ENCODE measurements at places on chromosomes 2 and 18.

- DNase-seq: no peak
These were observed 302.2 kb downstream of the NDUFA10 start for GRCh38 chr2:239722760-239723470.

DNA sequence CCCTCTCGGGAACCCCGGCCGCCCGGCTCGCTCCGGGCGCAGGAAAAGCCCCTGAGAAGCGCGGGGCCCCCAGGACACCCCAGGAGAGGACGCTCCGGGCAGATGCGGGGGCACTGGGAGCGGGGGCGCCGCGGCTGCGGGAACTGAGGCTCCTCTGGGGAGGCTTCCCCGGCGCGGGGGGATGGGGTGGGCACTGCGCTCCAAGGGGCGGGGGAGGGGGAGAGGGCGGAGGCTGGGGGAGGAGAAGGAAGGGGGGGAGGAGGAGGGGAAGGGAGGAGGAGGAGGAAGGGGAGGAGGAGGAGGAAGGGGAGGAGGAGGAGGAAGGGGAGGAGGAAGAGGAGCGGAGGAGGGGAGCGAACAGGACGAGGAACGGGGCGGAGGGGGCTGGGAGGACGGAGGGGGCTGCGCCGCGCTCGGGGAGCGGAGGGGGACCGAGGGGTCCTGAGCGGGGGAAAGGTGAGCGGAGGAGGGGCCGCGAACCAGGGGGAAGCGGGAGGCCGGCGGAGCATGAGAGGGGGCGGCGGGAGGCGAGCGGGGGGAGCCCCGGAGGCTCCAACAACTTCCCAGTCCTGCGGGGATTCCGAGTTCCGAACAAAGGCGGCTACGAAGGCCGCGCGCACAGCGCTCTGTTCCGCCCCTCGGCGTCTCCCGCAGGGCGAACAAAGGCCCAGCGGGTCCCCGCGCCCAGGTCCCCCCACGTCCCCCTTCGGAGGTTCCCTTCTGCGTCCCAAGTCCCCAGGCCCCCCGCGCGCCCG, 742 bp downstream of the PXDN start:
- DNase-seq: no peak

DNA sequence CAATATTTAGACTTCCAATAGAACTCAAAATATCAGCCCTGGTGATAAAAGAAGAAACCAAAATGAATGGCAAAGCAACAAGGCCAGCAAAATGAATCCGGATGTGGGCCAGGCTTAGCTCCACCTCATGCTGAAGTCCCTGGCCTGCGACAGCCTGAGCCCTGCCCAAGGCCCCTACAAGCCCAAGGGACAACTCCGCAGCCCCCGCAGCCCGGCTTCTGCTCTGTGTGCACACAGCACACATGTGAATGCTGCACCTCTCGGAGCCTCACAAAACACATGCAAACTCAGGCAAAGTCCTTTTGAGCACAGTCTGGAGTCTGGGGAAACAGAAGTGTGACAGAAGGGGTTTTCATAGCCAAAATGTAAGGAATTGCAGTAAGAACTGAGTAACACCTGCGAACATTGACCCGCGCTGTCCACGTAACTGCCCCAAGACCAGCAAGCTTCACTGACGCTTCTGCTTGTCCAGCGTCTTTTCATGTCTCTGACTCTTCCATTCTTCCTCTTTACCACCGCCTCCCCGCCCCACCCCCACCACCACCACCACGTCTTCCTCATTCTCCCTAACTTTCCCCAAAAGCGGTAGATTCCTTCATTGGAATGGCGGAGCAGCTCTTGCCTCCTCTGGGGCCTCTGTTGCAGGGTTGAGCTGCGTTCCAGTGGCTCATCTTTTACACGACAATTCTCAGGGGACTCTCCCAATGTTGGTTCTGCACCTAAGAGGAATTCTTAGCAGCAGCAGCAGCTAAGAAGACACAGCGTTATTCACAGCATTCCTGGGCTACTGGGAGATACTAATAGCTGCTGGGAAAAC, 136.4 kb upstream of the COPS8 start:
- DNase-seq: no peak

GRCh38 chr18:64380117-64380516, 231.2 kb upstream of the LINC00305 start:
- DNase-seq: no peak

- no peak for DNase-seq
These were observed 34.4 kb downstream of the ACAA2 start for GRCh38 chr18:49778826-49779465.
